A673 (cell line): ENCODE measurements at places on chromosomes 5 and 9. TPM values are rescaled to one million over a fixed set of nuclear protein-coding genes. Genes with fewer than 3 reads are reported as not detected.

The PCDHGA12 gene
- total RNA-seq, result 3.5 and 3.6 TPM in 2 replicates

DNA sequence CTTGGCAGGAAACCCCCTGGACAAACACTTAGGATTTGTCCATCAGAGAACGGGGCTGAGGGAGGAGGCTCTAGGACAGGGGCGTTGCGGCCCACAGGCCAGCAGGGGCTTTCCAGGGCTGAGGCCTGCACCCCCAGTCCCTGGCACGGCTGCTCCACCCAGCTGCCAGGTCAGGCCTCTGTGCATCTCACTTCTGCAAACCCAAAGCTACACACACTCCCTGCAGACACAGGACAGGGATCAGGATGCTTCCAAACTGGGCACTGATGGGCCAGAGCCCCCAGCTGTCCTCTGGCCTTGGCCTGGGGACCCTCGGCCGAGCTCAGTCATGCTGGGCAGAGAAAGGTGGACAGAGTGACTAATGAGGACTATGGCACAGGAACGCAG, 106.2 kb upstream of the SARDH start:
- H3K27ac ChIP-seq, result no peak overlapping the region
- peaks cover 3% of the 10 kb centered on the region for H3K4me1 ChIP-seq
- H3K36me3 ChIP-seq, result no peaks in the 10 kb centered on the region
- no peak for DNase-seq

- no peak overlapping the region for H3K4me3 ChIP-seq
- no peak overlapping the region for H3K27ac ChIP-seq
- H3K27me3 ChIP-seq, result no peaks in the 10 kb centered on the region
- DNase-seq, result no peak
- H3K36me3 ChIP-seq, result no peaks in the 10 kb centered on the region
- H3K4me1 ChIP-seq, result no peaks in the 10 kb centered on the region
Measured at GRCh38 chr9:104025945-104026344, 68.2 kb upstream of the SMC2 start.

GRCh38 chr9:16500386-16500785, 370.1 kb downstream of the BNC2 start:
- no peaks in the 10 kb centered on the region for H3K27me3 ChIP-seq
- H3K36me3 ChIP-seq, result no peaks in the 10 kb centered on the region
- no peaks in the 10 kb centered on the region for H3K4me1 ChIP-seq
- H3K4me3 ChIP-seq, result no peak overlapping the region

- no peak for DNase-seq
- H3K36me3 ChIP-seq, result no peaks in the 10 kb centered on the region
- H3K27me3 ChIP-seq, result no peaks in the 10 kb centered on the region
- H3K4me3 ChIP-seq, result no peak overlapping the region
- no peaks in the 10 kb centered on the region for H3K4me1 ChIP-seq
- no peak overlapping the region for H3K27ac ChIP-seq
Measured at GRCh38 chr5:133233616-133234015, 181.8 kb downstream of the HSPA4 start.

The ANKRD34B gene
- not detected in 2 replicates for total RNA-seq

- no peaks in the 10 kb centered on the region for H3K27me3 ChIP-seq
- no peak overlapping the region for H3K4me3 ChIP-seq
- H3K36me3 ChIP-seq, result no peaks in the 10 kb centered on the region
- DNase-seq, result no peak
- H3K27ac ChIP-seq, result no peak overlapping the region
- H3K4me1 ChIP-seq, result peaks cover 18% of the 10 kb centered on the region
Measured at GRCh38 chr5:95861864-95862561, 39.5 kb upstream of the GLRX start.

DNA sequence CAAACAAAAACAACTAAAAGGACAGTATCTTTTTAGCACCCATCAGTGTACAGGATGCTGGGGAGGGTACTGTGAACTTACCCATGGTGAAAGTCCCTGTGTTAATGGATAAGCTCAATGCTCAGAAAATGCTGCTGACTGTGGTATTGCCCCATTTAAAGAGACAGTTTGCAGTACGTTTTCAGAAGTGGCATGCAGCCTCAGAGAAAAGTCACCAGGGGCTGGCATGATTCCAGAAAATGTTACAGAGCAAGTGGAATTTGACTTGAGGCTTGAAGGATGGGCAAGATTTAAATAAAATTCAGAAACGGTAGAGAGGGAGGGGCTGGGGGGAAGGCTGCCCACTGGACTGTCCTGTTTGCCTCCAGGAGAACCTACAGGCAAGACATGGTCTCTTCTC, 7.2 kb downstream of the S1PR3 start:
- no peak overlapping the region for H3K4me3 ChIP-seq
- no peaks in the 10 kb centered on the region for H3K27me3 ChIP-seq
- no peak overlapping the region for H3K27ac ChIP-seq
- DNase-seq, result peak; percentile 71

The PCDHGA2 gene
- total RNA-seq, result 1.5 and 1.8 TPM in 2 replicates

DNA sequence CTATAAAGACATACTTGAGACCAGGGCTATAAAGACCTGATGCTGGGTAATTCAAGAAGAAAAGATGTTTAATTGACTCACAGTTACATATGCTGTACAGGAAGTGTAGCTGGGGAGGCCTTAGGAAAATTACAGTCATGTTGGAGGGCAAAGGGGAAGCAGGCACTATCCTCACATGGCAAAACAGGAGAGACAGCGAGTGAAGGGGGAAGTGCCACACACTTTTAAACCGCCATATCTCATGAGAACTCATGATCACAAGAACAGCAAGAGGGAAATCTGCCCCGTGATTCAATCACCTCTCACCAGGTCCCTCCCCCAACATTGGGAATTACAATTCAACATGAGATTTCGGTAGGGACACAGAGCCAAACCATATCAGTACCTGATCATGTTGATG, 89.9 kb upstream of the ADAMTSL1 start:
- no peaks in the 10 kb centered on the region for H3K27me3 ChIP-seq
- no peak overlapping the region for H3K27ac ChIP-seq
- H3K4me3 ChIP-seq, result no peak overlapping the region

- peak; percentile 68 for DNase-seq
- no peaks in the 10 kb centered on the region for H3K36me3 ChIP-seq
- H3K27me3 ChIP-seq, result no peaks in the 10 kb centered on the region
- peaks cover 9% of the 10 kb centered on the region for H3K4me1 ChIP-seq
- H3K27ac ChIP-seq, result no peak overlapping the region
Measured at GRCh38 chr9:15211160-15211814, 95.7 kb downstream of the TTC39B start.
